Pancreas (tissue), 10 donors: ENCODE measurements at places on chromosomes 11 and 22. TPM values are rescaled to one million over a fixed set of nuclear protein-coding genes. Genes with fewer than 3 reads are reported as not detected.

DNA sequence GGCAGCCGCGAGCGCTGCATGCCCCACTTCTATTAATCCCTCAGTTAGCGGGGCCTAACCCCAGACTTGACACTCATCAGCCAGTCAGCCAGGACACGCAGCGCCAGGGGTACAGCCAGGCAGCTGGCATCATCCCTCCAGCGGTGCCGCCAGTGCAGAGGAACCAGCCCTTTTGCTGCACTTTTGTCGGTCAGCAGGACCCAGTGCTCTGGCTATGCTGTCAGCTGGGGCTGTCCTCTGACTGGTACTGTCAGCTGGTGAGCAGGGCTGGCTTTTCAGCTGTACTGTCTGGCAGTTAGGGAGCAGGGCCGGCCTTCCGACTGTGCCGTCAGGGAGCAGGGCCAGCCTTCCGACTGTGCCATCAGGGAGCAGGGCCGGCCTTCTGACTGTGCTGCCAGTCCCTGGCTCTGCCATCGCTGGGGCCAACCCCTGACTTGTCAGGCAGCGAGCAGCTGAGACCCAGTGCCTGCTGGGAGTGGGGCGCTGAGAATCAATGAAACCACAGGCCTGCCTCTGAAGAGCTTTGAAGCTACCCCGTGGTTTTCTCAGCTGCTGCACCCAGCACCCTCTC, 115.4 kb downstream of the KIAA1671 start:
- no peak overlapping the region for H3K27ac ChIP-seq
- no peaks in the 10 kb centered on the region for H3K36me3 ChIP-seq
- no peaks in the 10 kb centered on the region for H3K4me1 ChIP-seq

GRCh38 chr22:50581950-50582492, 628 bp downstream of the CHKB start:
- H3K4me1 ChIP-seq: peaks cover 10% of the 10 kb centered on the region
- H3K27me3 ChIP-seq: no peaks in the 10 kb centered on the region
- no peaks in the 10 kb centered on the region for H3K36me3 ChIP-seq
- peak overlapping the region; percentile 96 for H3K27ac ChIP-seq

Gene ART1
- not detected for total RNA-seq

Gene C1QTNF6
- total RNA-seq: 1.4 TPM

Gene MUC5AC
- not detected for total RNA-seq

Gene RASGRP2
- 1.1 TPM for total RNA-seq

- no peaks in the 10 kb centered on the region for H3K36me3 ChIP-seq
- H3K4me3 ChIP-seq: no peak overlapping the region
- peaks cover 6% of the 10 kb centered on the region for H3K27me3 ChIP-seq
- H3K27ac ChIP-seq: no peak overlapping the region
Observed at GRCh38 chr11:111531687-111532364, 8.7 kb upstream of the LAYN start.

DNA sequence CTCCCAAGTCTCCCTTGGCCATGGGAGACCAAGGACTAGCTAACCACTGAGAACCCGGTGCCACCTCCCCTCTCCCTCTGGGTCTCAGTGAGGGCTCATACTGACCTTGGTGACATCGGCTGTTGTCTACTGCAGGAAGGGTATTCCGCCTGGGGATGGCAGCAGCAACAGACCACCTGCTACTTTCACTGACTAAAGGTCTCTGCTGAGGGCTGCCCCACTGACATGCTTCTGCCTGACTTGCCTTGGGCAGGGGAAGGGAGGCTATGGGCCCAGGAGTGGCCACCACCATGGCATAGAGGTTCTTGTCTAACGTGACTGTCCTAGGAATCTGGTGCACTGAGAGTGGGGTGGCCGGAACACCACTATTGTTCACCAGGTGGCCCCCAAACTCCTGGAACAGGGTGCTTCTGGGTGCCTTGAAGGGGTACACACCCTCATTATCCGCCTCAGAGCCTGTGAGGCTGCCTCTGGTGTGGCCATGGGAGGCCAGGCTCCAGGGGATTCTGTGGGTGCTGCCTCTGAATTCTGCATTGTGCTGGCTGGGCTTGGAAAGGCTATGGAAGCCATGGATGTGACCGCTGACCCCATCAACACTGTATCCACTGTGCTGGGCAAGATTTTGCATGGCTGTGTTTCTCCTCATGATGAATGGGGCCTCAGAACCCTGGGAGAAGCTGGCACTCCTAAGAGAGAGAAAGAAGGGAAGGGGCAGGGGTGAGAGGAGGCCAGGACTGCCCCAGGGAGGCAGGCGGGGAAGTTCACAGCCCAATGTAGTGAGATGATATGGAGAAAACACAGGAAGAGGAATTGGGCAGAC, 38.3 kb downstream of the GAB4 start:
- H3K4me1 ChIP-seq: no peaks in the 10 kb centered on the region
- no peak overlapping the region for H3K4me3 ChIP-seq
- H3K27me3 ChIP-seq: no peaks in the 10 kb centered on the region
- DNase-seq: no peak
- no peak overlapping the region for H3K27ac ChIP-seq
- no peaks in the 10 kb centered on the region for H3K36me3 ChIP-seq

DNA sequence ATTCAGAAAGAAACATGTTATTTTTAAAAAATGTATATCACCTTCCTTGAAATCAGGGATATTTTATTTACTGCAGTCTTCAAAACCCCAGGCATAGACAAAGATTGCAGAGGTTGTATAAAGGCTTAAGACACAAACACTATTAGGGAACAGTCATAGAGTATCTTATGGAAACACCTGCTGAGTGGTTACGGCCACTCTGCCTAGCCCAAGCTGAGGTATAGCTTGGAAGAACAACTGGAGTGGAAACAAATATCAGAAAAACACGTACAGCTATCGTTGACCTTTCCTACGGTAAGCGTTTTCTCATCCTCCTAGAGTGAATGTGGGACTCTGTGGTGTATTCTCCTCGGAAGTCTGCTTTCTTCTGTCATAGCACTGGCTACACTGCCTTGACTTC, 30.4 kb upstream of the LYVE1 start:
- no peaks in the 10 kb centered on the region for H3K27me3 ChIP-seq
- DNase-seq: no peak
- H3K27ac ChIP-seq: no peak overlapping the region

GRCh38 chr11:105211806-105212554, 72.4 kb upstream of the CARD18 start:
- H3K4me3 ChIP-seq: no peak overlapping the region
- H3K27me3 ChIP-seq: no peaks in the 10 kb centered on the region
- DNase-seq: no peak
- H3K4me1 ChIP-seq: no peaks in the 10 kb centered on the region
- no peak overlapping the region for H3K27ac ChIP-seq
- H3K36me3 ChIP-seq: no peaks in the 10 kb centered on the region

DNA sequence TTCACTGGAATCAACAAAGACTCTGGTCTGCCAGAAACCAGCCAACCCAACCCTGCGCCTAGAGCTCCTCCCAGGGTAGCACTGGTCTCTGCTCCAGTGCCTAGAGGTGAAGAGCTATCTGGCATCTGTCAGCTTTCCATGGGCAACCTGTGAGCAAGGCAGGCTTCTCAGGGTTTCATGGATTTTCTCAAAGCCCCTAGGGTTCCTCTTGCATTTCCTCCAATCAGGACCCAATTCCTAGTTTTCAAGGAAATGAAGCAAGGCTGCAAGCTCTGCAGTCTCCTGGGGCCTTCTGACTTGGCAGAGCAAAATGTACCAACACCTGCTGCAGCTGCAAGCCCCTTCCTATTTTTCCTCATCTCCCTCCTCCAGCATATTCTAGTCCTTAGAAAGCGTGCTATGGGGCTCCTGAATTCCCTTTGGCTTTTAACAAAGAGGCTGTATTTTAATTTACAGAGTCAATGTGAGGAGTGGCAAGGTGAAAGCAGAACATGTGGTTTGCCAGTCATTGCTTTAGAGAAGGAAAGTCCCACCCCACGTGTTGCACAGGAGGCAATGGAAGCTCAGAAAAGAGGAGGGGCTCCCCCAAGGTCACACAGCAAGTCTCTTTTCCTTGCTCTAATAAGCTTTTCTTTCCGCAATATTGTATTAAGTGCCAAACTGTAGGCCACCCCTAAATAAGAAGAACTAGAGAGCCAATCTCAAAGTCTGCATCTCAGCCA, 33.0 kb upstream of the RIC3 start:
- H3K4me1 ChIP-seq: peaks cover 3% of the 10 kb centered on the region
- H3K4me3 ChIP-seq: no peak overlapping the region
- no peaks in the 10 kb centered on the region for H3K36me3 ChIP-seq
- no peaks in the 10 kb centered on the region for H3K27me3 ChIP-seq

Gene OR2AG2
- 0.09 TPM for total RNA-seq

- H3K36me3 ChIP-seq: no peaks in the 10 kb centered on the region
- DNase-seq: no peak
- H3K27me3 ChIP-seq: no peaks in the 10 kb centered on the region
- H3K4me3 ChIP-seq: peak overlapping the region; percentile 40
Observed at GRCh38 chr11:59141673-59142460, 789 bp upstream of the FAM111A start.

Gene MMP27
- total RNA-seq: not detected

GRCh38 chr11:1776331-1776851, 12.7 kb upstream of the CTSD start:
- no peak overlapping the region for H3K27ac ChIP-seq
- H3K4me1 ChIP-seq: no peaks in the 10 kb centered on the region
- H3K27me3 ChIP-seq: no peaks in the 10 kb centered on the region
- H3K36me3 ChIP-seq: no peaks in the 10 kb centered on the region
- H3K4me3 ChIP-seq: no peak overlapping the region

DNA sequence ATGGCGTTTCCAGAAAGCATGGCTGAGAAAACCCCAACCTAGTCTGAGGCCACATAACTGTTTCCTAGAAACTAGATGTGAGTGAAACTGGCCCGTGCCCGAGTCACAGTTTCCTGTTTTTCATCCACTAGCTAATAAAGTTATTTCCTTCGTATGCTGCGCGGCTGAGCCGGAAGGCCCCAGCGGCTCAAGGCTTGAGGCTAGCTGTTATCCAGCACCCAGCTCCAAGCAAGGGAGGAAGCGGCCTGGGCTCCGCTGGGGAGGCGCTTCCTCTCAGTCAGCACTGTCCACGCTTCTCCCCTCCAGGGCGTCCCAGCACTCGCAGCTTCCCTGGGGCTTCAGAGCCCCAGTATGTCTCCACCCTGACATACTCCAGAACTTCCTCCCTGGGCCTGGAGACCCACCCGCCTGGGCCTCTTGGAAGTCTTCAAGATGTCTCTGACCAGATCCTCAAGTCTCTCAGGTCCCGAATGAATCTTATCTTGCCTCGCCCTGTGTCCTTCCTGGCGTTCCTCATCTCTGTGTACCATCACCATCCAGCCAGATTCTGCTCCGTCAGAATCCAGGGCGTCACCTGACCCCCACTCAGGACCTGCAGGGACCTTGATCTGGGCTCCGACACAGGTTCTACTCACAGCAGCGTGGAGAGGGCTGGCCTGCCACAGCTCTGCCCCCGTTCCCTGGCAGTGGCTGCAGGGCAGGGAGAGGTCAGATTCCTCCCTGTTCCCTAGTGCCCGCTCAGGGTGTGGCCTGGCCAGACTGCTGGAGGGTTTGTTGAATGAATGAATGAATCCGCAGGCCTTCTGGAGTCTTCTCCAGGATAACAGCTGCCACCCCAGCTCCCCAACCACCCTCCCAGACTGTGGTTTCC, 81.9 kb downstream of the LRRC32 start:
- no peaks in the 10 kb centered on the region for H3K4me1 ChIP-seq
- no peak overlapping the region for H3K4me3 ChIP-seq
- DNase-seq: no peak
- H3K27ac ChIP-seq: no peak overlapping the region

- H3K27me3 ChIP-seq: no peaks in the 10 kb centered on the region
- peak within 1 kb of the TSS; percentile 96 for H3K27ac ChIP-seq
- no peaks in the 10 kb centered on the region for H3K36me3 ChIP-seq
- H3K4me1 ChIP-seq: peaks cover 12% of the 10 kb centered on the region
- peak within 1 kb of the TSS; percentile 70 for H3K4me3 ChIP-seq
Observed at GRCh38 chr11:45922425-45923082, at the start of gene LARGE2. Gene LARGE2, plus strand, starts transcription at chr11:45922656. Its CDS starts 227 bp downstream, at chr11:45922883.

Gene MPPED1
- not detected for total RNA-seq

DNA sequence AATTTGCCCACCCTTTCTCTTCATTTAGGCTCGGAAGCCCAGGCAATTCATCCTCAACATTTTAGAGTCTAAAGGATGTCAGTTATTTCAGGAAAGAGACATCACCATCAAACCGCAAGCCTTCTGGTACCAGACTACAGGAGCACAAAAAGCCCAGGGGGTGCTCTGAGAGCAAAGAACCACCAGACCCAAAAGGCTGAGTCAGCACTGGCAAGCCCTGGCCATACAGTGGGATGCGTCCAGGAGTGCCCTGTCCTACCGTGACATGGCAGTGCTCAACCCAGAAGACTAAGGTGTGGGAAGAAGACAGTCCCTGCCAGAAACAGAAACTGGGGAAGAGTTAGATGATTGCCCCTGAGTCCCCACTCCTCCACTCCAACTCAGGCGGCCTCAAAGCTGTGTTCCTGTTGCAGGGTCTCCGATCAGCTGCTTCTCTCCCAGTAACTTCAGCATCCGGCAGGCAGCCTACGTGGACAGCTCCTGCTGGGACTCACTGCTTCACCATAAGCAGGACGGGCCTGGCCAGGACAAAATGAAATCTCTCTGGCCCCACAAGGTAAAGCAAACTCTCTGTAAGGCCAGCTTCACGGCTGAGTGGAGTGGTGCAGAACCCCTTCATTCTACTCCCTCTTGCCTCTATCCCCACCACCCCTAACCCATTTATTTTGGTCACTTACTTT, 1.5 kb downstream of the PANX3 start:
- no peaks in the 10 kb centered on the region for H3K36me3 ChIP-seq
- no peaks in the 10 kb centered on the region for H3K27me3 ChIP-seq
- no peak overlapping the region for H3K4me3 ChIP-seq
- H3K27ac ChIP-seq: no peak overlapping the region

DNA sequence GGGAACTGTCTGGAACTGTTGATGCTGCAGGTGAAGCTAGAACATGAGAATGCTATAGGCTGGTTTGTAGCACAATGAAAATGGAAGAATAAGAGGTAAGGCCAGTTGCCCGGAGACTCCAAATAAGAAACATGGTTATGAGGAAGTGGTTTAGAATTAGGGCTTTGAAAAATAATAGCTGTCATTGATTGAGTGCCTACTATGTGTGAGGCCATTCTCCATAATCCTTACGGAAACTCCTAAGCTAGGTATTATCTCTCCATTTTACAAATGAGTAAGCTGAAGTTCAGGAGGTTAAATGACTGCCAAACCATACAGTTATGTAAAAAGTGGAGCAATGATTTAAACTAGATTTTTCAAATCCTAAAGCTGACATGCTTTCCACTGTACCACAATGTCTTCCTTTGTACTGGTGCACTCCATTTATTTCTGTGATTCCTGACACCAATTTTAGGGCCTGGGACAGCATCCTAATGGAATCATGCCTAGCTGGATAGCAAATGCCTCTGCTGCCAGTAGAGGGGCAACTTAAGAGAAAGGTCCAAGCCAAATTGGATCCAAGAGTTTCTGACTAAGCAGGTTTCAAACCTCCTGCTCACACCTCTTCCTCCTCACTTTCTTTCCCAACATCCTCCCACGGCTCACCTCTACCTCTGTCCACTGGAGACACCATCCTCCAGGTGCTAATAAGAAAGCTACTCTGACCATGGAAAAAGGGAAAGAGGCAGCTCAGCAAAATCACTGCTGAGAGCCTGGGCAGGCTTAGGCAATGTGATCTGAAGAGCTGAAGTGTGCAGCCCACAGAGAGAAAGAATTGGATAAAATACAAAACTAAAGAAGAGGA, 46.9 kb upstream of the PICALM start:
- no peak for DNase-seq
- no peak overlapping the region for H3K4me3 ChIP-seq
- no peaks in the 10 kb centered on the region for H3K27me3 ChIP-seq
- H3K4me1 ChIP-seq: no peaks in the 10 kb centered on the region
